ENCODE measurements at places on chromosomes 3 and 15. TPM values are rescaled to one million over a fixed set of nuclear protein-coding genes. Genes with fewer than 3 reads are reported as not detected.

The TUSC7 gene
- total RNA-seq = not detected

DNA sequence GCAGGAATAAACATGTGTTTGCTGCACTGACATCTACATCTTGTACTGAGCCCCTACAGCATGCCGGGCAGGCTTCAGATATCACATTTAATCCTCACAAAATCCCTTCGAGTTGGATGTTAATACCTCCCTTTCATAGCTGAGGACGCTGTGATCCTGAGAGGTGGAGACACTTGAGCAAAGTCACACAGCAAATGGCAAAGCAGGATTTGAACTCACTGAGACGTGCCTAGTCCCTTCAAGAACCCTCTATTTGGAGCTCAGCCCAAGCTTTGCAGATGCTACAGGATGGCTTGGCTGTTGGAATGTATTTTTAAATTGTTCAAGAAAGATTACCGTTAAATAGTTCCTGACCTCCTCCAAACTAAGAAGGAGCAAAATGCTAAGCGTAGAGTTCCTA lies 64.6 kb upstream of the SLC6A6 start:
- H3K4me3 ChIP-seq = no peak overlapping the region
- no peaks in the 10 kb centered on the region for H3K4me1 ChIP-seq
- no peaks in the 10 kb centered on the region for H3K36me3 ChIP-seq
- H3K27ac ChIP-seq = no peak overlapping the region
- no peaks in the 10 kb centered on the region for H3K27me3 ChIP-seq

- no peak for DNase-seq
- no peak overlapping the region for H3K27ac ChIP-seq
- no peaks in the 10 kb centered on the region for H3K36me3 ChIP-seq
Observed at GRCh38 chr3:150210461-150211110, 197.5 kb upstream of the TSC22D2 start.

DNA sequence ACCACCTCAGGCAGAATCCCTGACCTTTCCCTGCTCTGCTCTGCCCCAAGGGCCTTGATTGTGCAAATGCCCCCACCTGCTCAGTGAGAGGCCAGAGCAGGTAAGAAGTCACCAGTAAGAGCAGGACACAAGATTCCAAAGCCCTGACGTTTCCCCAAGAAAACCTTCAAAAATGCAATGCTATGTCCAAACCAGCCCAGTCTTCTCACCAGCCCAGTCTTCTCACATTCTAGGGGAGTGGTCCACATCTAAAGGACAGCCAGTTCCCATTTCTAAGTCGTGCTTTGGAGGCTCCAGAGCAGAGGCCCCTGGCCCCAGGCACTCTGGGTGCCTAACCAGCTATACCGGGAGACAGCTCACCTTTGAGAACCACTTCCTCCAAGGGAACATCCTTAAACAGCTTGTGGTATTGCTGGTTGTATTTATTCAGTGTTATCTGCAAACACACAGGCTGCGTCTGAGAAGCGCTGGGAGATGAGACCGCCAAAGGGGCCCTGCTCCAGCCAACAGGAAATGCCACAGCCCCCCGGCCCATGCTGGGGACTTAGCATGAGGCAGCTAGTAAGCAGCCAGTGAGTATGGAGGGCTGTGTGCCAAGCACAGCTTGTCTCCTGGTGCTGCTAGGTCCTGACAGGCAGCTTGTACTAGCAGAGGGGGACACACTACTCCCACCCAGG lies 29.3 kb downstream of the GRAMD2A start:
- no peak overlapping the region for H3K4me3 ChIP-seq
- no peaks in the 10 kb centered on the region for H3K36me3 ChIP-seq
- DNase-seq = peak; percentile 51
- H3K27me3 ChIP-seq = no peaks in the 10 kb centered on the region
- peak overlapping the region; percentile 17 for H3K27ac ChIP-seq
- H3K4me1 ChIP-seq = peaks cover 17% of the 10 kb centered on the region

- DNase-seq = no peak
- peaks cover 3% of the 10 kb centered on the region for H3K4me1 ChIP-seq
- no peak overlapping the region for H3K27ac ChIP-seq
Observed at GRCh38 chr3:52498137-52499054, 3.3 kb downstream of the STAB1 start.

The DZIP1L gene
- 12.7 TPM for total RNA-seq

The SLC2A2 gene
- not detected for total RNA-seq

GRCh38 chr3:140753865-140754754 lies 76.2 kb downstream of the TRIM42 start:
- no peak overlapping the region for H3K4me3 ChIP-seq
- no peaks in the 10 kb centered on the region for H3K4me1 ChIP-seq
- DNase-seq = no peak
- no peaks in the 10 kb centered on the region for H3K27me3 ChIP-seq
- no peak overlapping the region for H3K27ac ChIP-seq

The MINAR1 gene
- 1.3 TPM for total RNA-seq

The CMTM7 gene
- 24.7 TPM for total RNA-seq

DNA sequence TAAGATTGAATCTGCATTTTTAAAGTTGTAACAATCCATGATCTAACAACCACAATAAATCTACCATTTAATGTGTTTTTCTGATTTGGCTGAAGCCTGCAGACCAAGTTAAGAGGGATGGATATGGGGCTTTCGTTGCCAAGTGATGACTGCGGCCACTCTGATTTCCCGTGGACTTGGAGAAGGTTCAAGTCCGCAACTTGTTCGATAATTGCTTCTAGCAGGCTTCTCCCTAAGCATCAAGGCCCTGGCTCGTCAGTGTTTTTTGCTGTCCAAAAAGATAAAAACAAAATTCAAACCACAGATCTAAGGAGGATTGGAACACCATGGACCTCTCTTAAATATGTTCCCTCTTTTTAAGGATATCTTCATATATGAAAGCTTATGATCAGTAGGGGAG lies 256.6 kb downstream of the CNTN3 start:
- H3K4me1 ChIP-seq = no peaks in the 10 kb centered on the region
- H3K27ac ChIP-seq = no peak overlapping the region
- no peaks in the 10 kb centered on the region for H3K36me3 ChIP-seq
- DNase-seq = no peak

DNA sequence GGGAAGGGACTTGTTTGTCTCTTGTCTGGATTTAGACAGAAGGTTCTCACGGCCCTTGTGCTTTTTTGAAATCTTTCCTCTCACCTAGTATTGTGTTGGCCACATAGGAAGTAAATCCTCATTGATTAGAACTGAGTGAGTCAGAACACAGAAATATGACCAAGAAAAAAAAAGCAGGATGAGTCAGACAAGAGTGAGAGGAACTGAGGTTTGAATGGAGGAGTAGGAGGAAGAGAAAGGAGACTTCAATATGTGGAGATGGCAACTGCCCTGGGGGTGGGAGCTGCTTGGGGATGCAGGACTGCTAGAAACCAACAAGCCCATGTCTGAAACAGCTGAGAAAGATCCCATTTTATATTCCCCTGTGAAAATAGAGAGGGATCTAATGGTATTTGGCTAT lies 194.1 kb upstream of the ZBTB20 start:
- H3K36me3 ChIP-seq = no peaks in the 10 kb centered on the region
- no peak for DNase-seq
- H3K4me1 ChIP-seq = no peaks in the 10 kb centered on the region
- H3K27ac ChIP-seq = no peak overlapping the region
- H3K4me3 ChIP-seq = no peak overlapping the region
- no peaks in the 10 kb centered on the region for H3K27me3 ChIP-seq

The GPR15 gene
- total RNA-seq = not detected

The CCDC51 gene
- 8.6 TPM for total RNA-seq

GRCh38 chr3:42685363-42685881 lies at the start of gene KLHL40:
TSS of gene KLHL40 (plus strand) at chr3:42685537. CDS start at chr3:42685619, 82 bp downstream.
- no peak for DNase-seq
- no peak within 1 kb of the TSS for H3K27ac ChIP-seq
- H3K36me3 ChIP-seq = no peaks in the 10 kb centered on the region
- H3K4me3 ChIP-seq = no peak within 1 kb of the TSS
- H3K4me1 ChIP-seq = no peaks in the 10 kb centered on the region

DNA sequence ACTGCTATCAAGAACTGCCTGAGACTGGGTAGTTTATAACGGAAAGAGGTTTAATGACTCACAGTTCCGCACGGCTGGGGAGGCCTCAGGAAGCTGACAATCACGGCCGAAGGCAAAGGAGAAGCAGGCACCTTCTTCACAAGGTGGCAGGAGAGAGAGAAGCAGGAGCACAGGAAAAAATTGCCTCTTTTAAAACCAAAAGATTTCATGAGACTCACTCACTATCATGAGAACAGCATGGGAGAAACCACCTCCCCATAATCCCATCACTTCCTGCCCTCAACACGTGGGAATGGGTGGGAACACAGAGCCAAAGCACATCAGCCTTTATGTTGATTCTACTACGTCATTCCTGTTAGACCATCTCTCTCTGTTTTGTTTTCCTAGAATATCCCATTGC lies 650.9 kb upstream of the SEMA6D start:
- no peaks in the 10 kb centered on the region for H3K36me3 ChIP-seq
- H3K27me3 ChIP-seq = no peaks in the 10 kb centered on the region
- DNase-seq = no peak
- no peak overlapping the region for H3K27ac ChIP-seq
- no peak overlapping the region for H3K4me3 ChIP-seq

DNA sequence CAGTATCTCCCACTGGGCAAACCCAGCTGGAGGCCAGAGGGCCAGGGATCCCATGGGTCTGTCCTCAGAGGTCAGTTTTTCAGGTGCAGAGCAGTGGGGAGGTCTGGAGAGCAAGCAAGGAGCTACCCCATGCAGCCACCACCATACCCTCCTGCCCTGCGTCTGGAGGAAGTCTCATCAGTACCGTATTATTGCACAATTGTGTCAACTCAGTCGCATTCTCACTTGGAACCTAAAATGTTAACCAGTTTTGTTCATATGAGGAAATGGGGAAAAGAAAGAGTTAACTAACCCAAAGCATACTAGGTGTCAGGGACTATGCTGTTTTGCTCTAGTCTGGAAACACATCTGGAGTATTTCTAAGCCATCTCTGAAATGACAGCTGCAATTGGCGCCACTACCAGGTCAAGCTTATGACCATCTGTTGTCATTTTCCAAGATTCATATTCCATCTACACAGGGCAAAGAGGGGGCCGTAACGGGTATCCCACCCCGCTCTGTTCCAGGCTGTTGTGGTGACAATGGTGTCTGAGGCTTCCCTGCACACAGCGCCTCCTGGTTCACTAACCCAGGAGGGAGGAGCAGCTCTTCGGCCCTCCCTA lies 16.9 kb upstream of the APBA2 start:
- no peak overlapping the region for H3K4me3 ChIP-seq
- no peak for DNase-seq
- no peaks in the 10 kb centered on the region for H3K27me3 ChIP-seq
- no peaks in the 10 kb centered on the region for H3K4me1 ChIP-seq

GRCh38 chr3:146554151-146554760 lies 9.8 kb upstream of the PLSCR1 start:
- no peak overlapping the region for H3K27ac ChIP-seq
- H3K4me1 ChIP-seq = no peaks in the 10 kb centered on the region
- DNase-seq = no peak
- no peaks in the 10 kb centered on the region for H3K36me3 ChIP-seq

DNA sequence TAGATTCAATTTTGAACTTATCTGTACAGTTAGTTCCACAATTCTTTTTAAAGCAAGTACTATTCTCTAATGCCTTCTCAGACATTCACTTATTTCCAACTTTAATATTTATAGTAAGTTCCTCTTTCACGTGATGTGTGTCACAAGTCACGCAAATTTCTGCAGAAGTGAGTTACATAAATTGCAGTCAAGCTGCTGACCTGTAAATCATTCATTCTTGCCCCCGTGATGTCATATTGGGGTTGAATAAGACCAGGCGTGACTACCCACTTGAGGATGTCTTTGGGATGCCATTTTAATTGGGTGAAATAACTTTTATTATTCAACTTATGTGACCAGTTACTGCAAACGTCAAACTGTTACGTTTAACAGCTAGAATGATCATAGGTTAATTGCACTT lies 15.1 kb downstream of the PPARG start:
- no peaks in the 10 kb centered on the region for H3K4me1 ChIP-seq
- DNase-seq = no peak
- no peaks in the 10 kb centered on the region for H3K36me3 ChIP-seq
- no peak overlapping the region for H3K4me3 ChIP-seq

The SUCNR1 gene
- 12.4 TPM for total RNA-seq

The LYZL4 gene
- total RNA-seq = not detected

The EPHA3 gene
- total RNA-seq = 41.6 TPM

- no peaks in the 10 kb centered on the region for H3K4me1 ChIP-seq
- DNase-seq = no peak
- H3K27me3 ChIP-seq = no peaks in the 10 kb centered on the region
- H3K36me3 ChIP-seq = no peaks in the 10 kb centered on the region
- H3K27ac ChIP-seq = no peak overlapping the region
Observed at GRCh38 chr3:166360720-166361119, 523.5 kb upstream of the BCHE start.

DNA sequence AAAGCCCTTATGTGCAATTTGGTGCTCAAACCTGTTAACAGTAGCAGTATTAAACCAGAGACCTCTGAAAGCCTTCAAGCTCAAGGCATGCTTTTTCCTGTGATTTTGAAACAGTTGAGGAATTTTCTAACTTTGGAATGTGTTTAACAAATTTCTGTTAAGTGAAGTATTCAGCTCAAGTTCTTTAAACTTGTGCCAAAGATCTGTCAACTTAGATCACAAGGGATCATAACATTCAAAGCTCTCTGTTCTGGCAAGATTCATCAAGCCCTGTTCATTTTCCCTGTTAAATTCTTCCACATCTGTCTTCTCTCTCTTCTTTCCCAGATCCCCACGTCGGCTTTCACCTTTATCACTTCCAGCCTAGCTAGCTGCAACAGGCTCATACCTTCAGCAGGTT lies 28.8 kb upstream of the RYK start:
- H3K4me3 ChIP-seq = no peak overlapping the region
- peak overlapping the region; percentile 21 for H3K27ac ChIP-seq
- H3K36me3 ChIP-seq = no peaks in the 10 kb centered on the region

The CCR8 gene
- total RNA-seq = not detected

DNA sequence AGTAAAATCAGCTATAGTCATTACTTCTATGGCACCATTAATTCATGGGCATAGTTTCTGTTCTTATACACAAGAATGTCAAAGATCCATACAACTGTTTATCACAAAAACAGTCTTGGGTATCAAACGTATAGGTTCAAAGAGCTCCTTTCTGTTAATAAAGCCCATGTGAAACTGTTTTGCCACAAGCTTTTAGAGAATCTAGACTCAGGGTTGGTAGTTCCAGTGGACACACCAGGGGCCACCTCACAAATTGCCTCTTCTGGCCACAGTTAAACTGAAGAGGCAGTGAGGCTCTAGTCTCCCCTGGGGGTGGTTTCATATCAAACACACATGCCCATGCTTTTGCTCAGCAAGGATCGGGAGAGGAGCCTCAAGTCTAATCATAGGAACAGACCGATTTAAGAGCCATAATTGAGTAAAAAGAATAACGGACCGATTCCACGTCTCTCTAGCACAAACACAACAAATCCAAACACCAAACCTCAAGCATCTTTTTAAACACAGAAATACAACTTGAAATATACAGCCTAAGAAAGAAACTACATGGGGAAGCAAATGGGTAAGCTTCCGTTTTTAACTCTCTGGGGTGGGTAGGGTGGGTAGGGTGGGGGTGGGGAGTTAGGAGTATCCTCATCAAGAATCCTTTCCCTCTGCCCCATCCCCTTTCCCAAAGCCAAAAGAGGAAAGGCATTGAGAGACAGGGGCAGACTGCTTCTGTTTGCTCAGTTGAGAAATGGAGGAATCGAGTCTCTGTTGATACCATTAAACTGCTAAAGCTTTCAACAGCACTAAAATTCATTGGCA lies 443.3 kb downstream of the MAGI1 start:
- H3K36me3 ChIP-seq = no peaks in the 10 kb centered on the region
- H3K27me3 ChIP-seq = no peaks in the 10 kb centered on the region
- peaks cover 11% of the 10 kb centered on the region for H3K4me1 ChIP-seq
- DNase-seq = no peak
- H3K4me3 ChIP-seq = no peak overlapping the region

- no peak overlapping the region for H3K27ac ChIP-seq
- H3K4me3 ChIP-seq = no peak overlapping the region
- H3K4me1 ChIP-seq = no peaks in the 10 kb centered on the region
- no peaks in the 10 kb centered on the region for H3K27me3 ChIP-seq
Observed at GRCh38 chr15:91711384-91712033, 142.0 kb upstream of the SLCO3A1 start.

The GOLGA8M gene
- total RNA-seq = 30.7 TPM

Data from thyroid gland (tissue), 4 donors.